ENCODE measurements at places on chromosomes 5 and 9.

DNA sequence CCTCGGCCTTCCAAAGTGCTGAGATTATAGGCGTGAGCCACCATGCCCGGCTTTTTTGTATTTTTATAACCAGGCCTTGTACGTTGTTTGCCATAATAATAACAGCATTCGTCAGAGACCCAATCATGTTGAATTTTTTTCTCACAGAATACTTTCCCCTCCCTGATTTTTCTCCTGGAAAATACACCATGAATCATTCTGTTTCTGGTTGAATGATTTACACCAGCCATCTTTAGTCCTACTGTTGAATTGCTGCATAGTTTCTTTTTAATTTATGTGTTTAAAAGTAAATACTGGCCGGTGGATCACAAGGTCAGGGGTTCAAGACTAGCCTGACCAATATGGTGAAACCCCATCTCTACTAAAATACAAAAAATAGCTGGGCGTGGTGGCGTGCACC is 3.5 kb downstream of the CNOT8 start:
- no peak for DNase-seq

DNA sequence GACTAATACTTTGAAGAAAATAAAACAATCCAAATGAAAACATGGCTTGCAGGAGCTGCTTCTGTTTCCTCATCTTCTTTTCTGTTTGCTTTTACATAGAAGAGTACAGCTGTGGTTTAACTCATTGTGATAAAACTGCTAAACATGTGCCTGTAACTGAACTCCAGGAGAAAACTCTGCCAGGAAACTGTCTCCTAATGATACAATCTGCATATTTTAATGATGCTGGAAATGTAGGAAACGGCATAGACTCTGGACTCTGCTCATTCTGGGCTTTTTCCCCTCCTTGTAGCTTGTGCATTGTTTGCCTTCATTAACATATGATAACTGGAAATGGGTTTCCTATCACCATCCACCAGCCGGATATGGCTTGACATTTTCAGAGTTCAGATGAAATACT is 813.3 kb upstream of the WWC1 start:
- DNase-seq: no peak

DNA sequence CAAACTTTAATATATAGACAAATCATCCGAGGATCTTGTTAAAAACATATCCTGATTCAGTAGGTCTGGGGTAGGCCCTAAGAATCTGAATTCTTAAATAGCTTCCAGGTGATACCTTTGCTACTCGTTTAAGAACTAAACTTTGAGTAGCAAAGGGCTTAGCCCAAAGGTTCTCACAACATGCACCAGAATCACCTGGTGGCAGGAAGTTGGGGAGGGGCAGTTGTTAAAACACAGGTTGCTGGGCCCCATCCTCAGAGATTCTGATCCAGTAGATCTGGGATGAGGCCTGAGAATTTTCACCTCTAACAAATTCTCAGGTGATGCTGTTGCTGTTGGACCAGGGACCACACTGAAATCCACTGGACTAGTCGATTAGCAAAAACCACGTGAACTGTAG is 20.0 kb upstream of the RGMB start:
- no peak for DNase-seq

GRCh38 chr5:141858079-141858765 is 20.0 kb downstream of the PCDH1 start:
- no peak for DNase-seq

DNA sequence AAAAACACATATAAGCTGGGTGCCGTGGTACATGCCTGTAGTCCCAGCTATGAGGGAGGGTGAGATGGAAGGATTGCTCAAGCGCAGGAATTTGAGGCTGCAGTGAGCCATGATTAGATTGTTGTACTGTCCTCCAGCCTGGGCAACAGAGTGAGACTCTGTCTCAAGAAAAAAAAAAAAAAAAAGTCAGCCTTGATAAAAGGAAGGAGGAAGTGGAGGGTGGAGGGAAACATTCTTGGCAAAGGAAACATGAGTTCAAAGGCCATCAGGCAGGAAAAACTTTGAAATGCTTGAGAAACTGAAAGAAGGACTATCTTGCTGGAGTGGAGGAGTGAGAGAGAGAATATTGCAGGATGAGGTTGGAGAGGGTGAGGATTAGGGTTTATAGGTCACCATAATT is 18.3 kb upstream of the ANKHD1 start:
- DNase-seq: no peak

GRCh38 chr9:136021171-136021871 is 60.1 kb upstream of the UBAC1 start:
- no peak for DNase-seq

DNA sequence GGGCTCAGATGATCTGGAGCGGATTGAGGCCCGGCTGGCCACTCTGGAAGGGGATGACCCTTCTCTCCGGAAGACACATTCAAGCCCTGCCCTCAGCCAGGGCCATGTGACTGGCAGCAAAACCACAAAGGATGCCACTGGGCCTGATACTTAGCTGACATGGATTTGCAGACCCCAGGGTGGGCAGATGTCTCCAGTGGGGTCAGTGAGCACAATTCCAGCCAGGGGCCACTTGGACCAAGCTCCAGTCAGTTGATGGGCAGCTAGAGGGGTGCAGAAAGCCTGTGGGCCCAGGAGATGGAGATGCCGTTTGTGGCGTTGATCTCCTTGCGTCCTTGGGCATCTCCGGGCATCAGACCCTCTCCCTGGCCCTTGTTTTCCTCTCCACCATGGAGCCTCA is 46.7 kb downstream of the PSD2 start:
- DNase-seq: no peak

GRCh38 chr5:125142458-125142857 is 396.0 kb upstream of the ZNF608 start:
- no peak for DNase-seq

DNA sequence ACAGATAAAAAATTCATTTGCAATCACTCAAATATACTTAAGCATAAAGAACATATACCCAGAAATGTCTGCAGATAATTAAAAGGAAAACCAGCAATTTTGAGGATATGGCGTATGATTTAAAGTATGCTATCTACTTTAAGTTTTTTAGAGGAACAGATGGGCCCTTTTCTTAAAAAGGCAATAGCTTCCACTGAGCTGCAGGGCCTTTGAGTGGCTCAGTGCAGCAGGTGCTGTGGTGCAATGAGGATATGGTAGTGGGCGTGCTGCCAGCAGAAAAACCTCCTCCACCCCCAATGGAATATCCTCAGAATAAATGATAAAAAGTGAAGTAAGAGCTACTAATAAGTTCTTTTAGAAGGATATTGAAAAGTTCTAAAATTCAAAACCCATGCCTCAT is 814.5 kb downstream of the MTRR start:
- peak; percentile 34 for DNase-seq

DNA sequence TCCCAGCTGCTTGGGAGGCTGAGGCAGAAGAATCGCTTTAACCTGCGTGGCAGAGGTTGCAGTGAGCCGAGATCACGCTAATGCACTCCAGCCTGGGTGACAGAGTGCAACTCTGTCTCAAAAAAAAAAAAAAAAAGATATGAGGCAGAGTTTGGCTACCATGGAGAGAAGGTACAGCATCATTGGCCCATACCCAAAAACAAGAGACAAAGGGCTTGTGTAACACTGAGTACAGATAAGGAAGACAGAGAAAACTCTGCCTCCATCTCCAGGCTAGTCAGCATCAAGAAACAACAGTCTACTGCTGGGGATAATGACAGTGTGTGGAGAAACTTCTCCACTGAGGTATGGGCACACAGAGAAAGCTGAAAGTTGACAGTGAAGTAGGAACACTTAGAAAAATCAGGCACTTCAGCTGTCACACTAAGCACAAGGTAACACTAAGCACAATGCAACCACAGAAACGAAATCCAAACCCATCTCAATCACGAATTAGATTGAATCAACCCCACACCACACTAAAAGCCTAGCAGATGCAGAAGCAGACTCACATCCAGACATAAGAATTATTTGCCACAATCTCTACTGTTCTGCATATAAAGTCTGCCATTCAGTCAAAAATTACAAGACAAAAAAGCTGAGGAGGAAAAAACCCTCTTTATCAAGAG is 10.5 kb downstream of the PJA2 start:
- no peak for DNase-seq

- no peak for DNase-seq
Measured at GRCh38 chr5:147359101-147359500, 124.3 kb downstream of the STK32A start.

GRCh38 chr9:35673132-35674024 is at the start of gene CA9:
TSS of gene CA9 (plus strand) at chr9:35673928. CDS start at chr9:35673960, 32 bp downstream.
- peak; percentile 80 for DNase-seq

- DNase-seq: peak; percentile 43
Measured at GRCh38 chr9:15606643-15607472, 54.0 kb downstream of the CCDC171 start.

- DNase-seq: no peak
Measured at GRCh38 chr5:96885518-96886338, 9.4 kb downstream of the ERAP2 start.

GRCh38 chr5:147927901-147928300 is 21.6 kb upstream of the C5orf46 start:
- DNase-seq: no peak

DNA sequence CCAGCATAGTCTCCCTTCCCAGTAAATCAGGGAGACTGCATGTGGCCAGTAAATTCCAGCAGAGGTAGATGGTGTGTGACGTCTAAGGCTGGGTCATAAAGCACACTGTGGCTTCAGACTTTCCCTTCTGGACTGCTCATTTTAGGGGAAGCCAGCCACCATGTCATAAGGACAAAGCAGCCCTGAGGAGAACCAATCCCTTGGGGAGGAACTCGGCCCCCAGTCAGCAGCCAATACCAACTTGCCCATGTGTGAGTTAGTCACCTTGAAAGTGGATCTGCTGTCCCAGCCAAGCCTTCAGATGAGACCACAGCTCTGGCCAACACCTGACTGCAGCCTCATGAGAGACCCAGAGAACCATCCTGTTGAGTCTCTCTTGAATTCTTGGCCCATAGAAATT is 14.7 kb upstream of the NINJ1 start:
- DNase-seq: no peak

GRCh38 chr9:6006749-6007057 is 8.7 kb downstream of the RANBP6 start:
- no peak for DNase-seq
